ENCODE measurements at places on chromosomes 5 and 9.

DNA sequence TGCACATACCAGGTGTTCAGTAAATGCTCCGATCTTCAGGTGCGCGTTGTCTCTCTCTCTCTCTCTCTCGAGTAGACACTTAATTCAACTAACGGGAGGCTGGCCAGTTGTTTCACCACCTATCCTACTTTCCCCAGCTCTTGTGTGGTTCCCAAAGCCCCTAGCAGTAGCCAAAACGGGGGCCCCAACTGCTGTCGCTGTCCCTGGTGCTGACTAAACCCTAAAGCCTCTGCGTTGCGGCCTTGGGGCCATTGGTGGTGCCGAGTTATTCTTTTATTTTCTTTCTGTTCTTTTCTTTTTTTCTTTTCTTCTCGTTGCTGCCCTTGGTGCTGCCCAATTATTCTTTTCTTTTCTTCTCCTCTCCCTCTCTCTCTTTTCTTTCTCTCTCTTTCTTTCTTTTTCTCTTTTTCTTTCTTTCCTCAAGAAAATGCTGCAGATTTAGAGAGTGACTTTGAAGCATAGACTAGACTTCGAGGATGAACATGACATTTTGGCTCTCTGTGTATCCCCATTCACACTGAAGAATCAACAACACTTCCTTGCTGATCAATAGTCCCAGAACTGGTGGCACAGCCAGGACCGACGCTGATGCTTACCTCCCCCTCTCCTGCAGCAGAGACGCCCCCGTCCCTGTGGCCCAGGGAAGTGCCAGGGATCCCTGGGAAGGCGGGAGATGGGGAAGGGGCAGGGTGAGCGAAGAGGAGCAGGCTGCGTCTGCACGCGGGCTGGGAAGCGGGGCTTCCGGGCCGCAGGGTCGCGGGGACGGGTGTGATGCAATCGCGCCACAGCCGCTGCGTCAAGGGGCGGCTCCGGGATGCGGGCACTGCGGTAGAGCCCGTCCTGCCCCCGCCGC is at the start of gene FBLL1:
Gene FBLL1, plus strand, starts transcription at position 785 of the 853 bp plus-strand sequence. CDS start 200 bp downstream, outside the sequence.
- DNase-seq: no peak

DNA sequence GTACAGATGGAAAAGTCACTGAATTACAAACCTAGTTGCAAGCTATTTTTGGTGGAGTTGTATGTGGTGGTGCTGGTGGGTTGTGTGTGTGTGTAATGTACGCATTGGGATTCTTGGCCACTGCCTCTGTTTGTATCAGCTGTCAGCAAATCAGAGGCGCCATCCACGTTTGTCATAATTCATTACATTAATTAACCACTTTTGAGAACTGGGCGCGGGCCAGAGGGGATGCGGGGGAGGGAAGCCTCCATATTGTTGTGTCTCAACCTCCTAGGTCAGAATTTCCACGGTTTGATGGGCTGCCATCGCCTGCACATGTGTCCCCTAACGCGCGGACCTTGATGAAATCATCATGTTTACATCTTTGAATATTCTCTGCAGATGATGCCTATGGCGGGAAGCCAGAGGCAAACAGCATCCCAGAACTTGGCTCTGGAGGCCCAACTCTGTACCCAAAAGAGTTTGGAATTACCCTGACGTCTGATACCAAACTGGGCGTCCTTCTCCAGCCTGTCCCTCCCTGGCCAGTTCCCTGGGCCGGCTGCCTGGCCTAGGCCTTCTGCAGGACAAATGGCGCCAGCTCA is 54.9 kb downstream of the FGF18 start:
- no peak for DNase-seq

DNA sequence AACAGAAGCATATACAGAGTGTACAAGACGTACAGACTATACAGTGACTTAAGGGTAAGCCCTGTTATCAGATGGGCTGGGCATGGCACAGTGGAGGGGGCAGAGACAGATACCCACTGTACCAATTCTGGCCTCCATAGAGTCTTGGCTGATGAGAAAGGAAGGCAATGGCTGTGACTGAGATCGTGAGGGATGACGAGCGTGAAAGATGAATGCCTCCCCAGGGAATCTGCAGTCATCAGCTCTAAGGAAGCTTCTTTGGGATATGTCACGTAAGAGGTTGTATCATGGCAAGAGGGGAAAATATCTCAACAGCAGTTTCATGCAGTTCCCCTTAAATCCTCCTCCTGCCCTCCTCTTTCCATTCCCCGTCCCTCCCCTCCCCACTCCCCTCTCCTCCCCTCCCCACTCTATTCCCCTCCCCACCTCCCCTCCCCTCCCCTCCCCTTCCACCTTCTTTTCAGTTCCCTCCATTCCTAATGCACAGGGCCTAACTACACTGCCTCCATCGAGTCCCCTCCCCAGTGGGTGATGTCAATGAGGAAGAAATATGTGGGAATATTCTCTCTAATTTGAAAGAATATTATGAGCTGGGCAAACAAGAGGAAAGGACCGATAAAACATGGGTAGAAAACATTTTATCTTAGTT is 226.4 kb upstream of the DAP start:
- no peak for DNase-seq

DNA sequence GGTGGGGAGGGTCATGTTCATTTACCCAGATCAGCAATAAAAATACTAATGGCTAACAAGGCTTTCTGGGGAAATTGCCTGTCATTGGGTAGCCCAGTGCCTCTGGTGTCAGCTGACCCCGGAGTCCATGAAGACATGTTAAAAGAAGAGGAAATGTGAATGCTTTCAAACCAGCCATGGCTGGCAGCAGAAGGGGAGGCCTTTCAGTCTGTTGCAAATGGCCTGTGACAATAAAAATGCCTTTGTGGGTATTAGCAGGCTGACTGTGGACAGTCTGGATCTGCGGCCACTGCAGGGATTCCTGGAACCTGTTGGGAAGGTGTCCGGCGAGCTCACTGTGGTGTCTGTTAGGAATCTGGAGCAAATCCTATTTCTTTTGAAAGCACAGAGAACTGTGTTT is 7.5 kb downstream of the ABL1 start:
- DNase-seq: no peak

DNA sequence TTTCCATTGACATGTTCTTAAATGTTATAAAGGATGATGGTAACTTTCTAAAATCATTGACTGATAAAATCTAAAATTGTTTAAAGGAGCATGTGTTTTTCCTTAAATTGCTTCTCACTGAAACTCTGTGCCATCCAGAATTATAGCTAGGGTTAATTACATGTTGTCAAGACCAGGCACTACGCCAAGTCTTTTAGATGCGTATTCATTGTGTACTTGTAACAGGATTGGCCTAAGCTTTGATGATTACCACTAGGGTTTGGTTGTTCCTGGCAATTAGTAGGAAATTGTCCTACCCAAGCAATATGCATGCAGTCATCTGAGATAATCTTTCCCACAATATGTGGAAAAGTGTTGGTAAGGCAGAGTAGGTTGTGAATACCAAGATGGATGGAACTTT is 43.8 kb downstream of the PRKACG start:
- DNase-seq: no peak

DNA sequence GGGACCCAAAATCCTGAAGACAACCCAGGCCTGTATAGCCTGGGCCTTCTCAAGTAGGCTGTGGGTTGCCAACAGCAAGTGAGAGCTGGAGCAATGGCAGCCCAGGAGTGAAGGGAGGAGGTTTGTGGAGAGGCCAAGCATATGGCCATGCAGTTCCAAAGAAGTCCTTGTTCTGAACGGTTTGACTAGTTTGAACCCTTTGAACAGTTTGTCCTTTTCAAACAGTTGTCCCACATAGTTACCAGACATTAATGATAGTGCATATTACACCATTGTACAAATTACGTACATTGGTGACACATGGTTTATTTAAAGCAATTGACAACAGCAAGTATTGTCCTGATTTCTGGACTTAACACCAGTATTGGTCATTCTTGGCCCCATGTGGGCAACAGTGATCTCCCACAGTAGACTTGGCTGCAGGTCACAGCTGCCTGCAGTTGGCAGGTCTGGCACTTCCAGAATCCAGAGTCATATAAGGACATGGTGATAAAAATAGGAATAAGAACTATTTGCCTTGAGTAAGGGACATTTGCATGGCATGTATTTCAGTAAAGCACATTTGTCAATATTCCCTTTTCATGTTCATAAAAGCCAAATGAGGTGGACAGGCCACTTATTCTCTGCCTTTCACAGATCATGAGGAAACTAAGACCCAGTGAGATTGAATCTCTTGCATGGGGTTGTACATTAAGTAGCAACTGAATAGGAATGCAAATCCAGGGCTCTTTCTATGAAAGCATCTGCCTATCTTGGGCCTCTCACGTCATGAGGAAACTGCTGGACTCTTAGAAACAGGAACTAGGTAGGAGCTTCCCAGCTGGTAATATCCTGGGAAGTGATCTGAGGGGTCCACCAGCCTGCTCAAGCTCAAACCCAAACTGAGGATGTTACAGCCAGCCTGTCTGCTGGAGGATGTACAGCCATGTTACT is 30.3 kb downstream of the SLC25A48 start:
- DNase-seq: no peak

GRCh38 chr5:180348336-180348735 is 4.8 kb downstream of the GFPT2 start:
- no peak for DNase-seq

DNA sequence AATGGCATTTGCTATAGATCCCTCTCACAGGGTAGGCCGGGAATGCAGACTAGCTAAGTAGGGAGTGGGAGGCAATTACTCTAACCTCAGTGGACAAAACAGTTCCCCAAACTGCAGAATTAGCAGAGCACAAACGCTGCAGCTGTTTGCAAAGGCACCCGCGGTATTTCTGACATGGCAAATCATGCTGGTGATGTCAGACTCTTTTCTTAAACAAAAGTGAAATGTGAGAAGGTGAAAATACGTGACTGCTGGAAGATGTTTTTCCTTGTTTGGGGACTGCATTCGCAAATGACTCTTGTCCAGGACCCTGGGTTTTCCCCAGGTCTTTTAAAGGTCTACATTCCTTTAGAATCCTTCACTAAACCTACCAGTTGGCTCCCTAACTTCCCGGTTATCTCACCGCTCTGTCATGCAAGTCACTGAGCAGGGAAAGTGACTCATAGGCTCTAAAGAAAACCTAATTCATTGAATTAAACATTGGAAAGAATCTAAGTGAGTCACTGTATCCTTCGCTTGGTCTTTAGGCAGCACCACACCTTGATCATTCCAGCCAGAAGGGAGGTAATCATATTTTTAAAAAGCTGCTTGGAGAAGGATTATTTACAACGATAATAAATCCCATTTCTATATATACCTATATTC is 91.5 kb upstream of the DNAH5 start:
- no peak for DNase-seq

GRCh38 chr9:113538131-113538530 is 74.6 kb downstream of the RGS3 start:
- no peak for DNase-seq

DNA sequence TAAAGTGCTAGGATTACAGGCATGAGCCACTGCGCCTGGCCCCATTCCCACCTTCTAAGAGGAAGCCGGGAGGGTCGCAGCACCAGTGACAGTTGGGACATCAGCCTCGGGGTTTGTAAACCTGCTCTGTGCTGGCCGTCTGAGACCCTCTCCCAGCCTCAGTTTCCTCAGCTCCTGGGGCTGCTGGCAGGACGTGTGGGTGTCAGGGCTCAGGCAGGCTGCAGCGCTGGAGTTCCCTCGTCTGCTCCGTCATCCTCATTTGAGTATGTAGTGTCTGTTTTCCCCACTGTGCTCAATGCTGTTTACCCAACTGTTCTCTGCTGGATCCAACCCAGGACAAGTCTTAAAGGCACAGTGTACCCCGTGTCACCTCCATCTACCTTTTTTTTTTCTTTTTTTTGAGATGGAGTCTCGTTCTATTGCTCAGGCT is 2.0 kb upstream of the NINJ1 start:
- no peak for DNase-seq

GRCh38 chr9:34709196-34709978 is 549 bp downstream of the CCL21 start:
- DNase-seq: no peak

DNA sequence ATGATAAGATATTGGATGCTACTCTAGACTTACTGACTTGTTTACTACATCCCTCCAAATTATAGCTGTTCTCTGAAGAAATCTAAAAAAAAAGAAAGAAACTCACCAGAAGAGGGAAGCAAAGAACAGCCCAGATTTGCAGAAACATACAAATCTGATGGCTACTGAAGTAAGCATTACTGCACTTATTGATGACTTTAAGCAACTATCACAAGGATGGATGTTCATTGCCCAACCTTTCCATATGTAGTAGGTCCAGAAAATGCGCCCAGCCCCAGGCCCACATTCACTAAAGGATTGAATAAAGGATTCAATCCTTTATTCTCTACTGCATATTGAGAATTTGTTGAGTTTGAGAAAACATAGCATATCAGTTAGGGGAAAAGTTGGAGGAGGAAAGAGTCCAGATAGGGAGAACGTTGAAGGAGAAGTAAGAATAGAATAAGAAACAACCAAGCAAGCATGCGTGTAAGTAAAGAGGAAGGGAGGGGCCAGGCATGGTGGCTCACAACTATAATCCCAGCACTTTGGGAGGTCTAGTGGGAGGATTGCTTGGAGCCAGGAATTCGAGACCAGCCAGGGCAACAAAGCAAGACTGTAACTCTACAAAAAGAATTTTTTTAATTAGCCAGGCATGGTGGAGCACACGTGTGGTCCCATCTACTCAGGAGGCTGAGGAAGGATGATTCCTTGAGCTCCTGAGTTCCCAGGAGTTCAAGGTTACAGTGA is 33.8 kb upstream of the DTWD2 start:
- no peak for DNase-seq

DNA sequence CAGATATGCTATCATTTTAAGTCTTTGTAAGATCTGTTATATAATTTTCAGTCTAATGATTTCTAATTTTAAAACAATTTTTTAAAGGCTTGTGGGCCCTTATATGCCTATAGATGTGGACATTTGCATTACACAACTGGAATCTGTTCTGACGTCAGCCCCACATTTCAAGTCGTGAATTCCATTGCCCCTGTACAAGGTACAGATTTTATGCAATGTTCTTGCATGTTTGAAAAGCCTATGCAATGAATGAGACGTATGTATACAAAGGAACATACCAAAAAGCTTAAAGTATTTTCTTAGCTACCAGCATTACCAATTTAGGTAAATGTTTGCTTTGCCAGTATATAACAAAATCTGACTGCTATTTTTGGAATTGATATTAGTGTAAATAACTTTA is 77.2 kb downstream of the ITGA1 start:
- no peak for DNase-seq

GRCh38 chr9:36217256-36217968 is 26.7 kb downstream of the CLTA start:
- no peak for DNase-seq

GRCh38 chr9:123234853-123235252 is 33.5 kb downstream of the STRBP start:
- no peak for DNase-seq

GRCh38 chr5:43429016-43429415 is 16.8 kb upstream of the CCL28 start:
- DNase-seq: no peak

DNA sequence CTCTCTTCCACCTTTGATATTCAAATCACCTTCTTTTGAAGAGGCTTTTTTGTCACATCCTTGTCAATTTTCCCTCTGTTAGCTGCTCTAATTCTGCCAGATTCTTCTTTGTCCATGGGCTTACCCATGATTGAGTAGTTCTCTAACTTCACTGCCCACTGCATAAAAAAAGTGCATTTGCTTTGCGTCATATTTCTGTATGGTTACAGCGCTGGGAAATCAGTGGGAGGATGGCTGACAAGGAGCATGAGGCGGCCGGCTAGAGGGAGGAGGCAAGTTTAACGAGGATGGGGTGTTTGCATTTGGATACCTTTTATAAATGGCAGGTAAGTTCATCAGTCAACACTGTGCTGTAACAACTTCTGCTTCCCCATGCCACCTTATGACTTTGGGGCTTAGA is 116.5 kb upstream of the LHFPL2 start:
- DNase-seq: no peak

GRCh38 chr5:75037106-75037505 is 15.3 kb downstream of the GCNT4 start:
- DNase-seq: no peak
